Breast epithelium (tissue), 4 donors: ENCODE measurements at places on chromosomes 7 and 10.
A peak's percentile ranks its signal among the peaks of the same experiment; 100 is the strongest.

DNA sequence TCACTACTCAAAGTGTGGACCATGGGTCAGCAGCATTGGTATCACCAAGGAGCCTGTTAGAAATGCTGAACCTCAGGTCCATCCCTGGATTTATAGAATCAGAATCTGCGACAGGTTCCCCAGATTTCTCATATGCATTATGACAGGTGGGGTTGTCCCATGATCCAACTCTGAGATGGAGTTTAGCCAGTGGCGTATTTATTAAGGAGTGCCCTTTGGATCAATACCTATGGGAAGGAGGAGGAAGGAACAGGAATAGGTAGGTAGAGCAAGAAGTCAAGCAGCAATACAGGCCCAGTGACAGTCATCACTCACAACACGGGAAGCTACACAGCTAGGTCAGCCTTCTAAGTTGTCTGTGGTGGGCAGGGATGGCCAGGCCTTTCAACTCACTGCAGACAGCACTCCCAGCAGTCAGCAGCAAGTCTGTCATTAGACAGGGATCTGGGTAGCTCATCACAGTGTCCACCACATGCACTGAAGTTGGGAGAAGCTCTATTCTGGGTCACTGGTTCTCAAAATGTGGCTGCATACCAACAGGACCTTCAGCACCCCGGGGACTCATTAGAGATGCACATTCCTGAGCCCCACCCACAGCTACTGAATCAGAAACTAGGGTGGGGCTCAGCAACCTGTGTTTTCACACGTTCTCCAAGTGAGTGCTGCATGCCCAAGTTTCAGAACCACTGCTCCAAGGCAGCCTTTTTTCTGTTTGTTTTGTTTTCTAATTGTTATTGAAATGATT is 532.3 kb upstream of the GALNT17 start:
- no peak overlapping the region for H3K27ac ChIP-seq
- no peaks in the 10 kb centered on the region for H3K36me3 ChIP-seq
- no peaks in the 10 kb centered on the region for H3K27me3 ChIP-seq
- DNase-seq = no peak
- no peak overlapping the region for H3K4me3 ChIP-seq

DNA sequence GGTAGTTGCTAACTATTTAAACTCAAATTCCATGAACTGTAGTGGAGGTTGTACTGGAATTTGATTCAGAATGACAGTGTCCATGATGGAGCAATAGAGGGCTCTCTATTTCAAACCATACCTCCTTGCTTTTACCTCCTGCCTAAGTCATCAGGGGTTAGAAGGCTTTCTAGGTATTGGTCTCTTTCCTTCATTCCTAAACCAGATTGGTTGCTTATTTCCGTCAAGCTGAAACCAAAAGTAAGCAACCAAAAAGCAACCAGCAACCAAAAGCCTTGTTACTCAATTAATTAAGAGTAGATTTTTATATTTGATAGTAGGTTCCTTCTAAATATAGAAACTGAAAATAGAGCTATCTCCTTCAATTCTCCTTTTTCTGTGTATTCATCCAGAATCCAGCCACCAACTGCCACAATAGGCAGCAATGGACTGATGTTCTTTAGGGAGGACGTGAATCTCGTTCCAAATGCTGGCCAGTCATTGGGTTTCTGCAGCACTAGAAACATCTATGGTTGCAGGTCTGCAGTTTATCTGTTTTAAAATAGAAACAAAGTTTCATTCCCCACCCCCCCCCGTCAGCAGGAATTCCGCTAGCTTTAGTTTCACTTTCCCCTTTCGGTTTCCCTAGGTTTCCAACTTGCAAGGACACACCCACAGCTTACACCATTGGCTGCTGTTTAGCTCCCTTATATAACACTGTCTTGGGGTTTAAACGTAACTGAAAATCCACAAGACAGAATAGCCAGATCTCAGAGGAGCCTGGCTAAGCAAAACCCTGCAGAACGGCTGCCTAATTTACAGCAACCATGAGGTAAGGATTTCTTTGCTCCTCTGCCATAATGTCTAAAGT is at the start of gene IFIT1:
Gene IFIT1, plus strand, starts transcription at position 717 of the 850 bp plus-strand sequence. Its CDS starts 90 bp downstream, at position 807.
- H3K36me3 ChIP-seq = no peaks in the 10 kb centered on the region
- peak; percentile 38 for DNase-seq
- peak within 1 kb of the TSS; percentile 73 for H3K4me3 ChIP-seq
- no peaks in the 10 kb centered on the region for H3K4me1 ChIP-seq

GRCh38 chr10:51667678-51668335 is 31.6 kb downstream of the CSTF2T start:
- H3K4me1 ChIP-seq = no peaks in the 10 kb centered on the region
- no peak overlapping the region for H3K4me3 ChIP-seq
- no peaks in the 10 kb centered on the region for H3K27me3 ChIP-seq
- peaks cover 3% of the 10 kb centered on the region for H3K36me3 ChIP-seq
- H3K27ac ChIP-seq = no peak overlapping the region
- no peak for DNase-seq

- peaks cover 55% of the 10 kb centered on the region for H3K27me3 ChIP-seq
- H3K4me1 ChIP-seq = peaks cover 10% of the 10 kb centered on the region
- H3K36me3 ChIP-seq = no peaks in the 10 kb centered on the region
Measured at GRCh38 chr7:100969066-100969615, at the start of gene MUC12. Gene MUC12, plus strand, starts transcription at chr7:100969565. Its CDS starts 58 bp downstream, at chr7:100969623.

DNA sequence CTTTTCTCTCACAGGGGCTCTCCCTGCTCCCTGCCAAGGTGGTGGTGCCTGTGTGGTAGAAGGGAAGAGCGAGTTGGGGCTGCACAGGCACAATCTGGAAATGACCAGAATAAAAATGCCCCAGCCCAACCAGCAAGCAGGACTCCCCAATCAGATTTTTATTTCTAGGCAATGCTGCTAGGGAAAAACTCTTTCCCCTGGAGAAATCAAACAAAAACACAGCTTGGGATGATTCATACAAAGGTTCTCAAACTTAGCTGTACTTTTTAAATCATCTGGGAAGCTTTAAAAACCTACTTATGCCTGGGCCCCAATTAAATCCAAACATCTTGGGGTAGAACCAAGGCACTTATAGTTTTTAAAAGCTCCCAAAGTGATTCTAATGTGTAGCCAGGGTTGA is 243.2 kb downstream of the HTR7 start:
- DNase-seq = no peak
- H3K36me3 ChIP-seq = no peaks in the 10 kb centered on the region
- no peak overlapping the region for H3K27ac ChIP-seq
- no peaks in the 10 kb centered on the region for H3K4me1 ChIP-seq
- H3K27me3 ChIP-seq = no peaks in the 10 kb centered on the region
- no peak overlapping the region for H3K4me3 ChIP-seq

DNA sequence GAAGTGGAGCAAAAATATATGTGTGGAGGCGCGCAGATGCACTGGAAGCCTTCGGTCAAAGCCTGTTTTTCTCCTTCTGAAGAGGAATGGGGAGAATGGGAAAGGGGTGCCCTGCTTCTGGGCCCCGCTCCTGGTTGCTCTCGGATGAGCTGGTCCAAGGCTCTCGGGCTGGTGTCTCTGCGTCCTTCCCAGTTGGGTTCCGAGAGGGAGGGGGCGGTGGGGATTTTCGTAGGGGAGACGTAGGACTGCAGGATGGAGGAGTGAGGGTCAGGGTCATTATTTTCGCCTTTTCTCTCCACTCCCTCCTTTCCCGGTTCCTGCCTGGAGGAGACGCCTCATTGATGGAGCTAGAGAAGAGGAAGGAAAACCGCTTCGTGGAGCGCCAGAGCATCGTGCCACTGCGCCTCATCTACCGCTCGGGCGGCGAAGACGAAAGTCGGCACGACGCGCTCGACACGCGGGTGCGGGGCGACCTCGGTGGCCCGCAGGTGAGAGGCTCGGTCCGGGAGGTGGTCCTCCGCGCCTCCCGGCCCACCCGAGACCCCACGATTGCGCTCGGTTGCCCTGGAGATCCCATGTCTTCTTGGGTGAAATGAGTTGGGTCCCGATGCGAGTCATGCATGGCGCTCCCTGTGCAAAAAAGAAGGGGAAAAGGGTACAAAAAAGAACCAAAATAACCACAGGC is 790 bp downstream of the ADAM22 start:
- no peaks in the 10 kb centered on the region for H3K36me3 ChIP-seq
- no peaks in the 10 kb centered on the region for H3K27me3 ChIP-seq
- no peak overlapping the region for H3K27ac ChIP-seq
- no peaks in the 10 kb centered on the region for H3K4me1 ChIP-seq

- H3K27ac ChIP-seq = peak overlapping the region; percentile 2
- H3K27me3 ChIP-seq = no peaks in the 10 kb centered on the region
- no peak for DNase-seq
- no peaks in the 10 kb centered on the region for H3K4me1 ChIP-seq
- H3K36me3 ChIP-seq = no peaks in the 10 kb centered on the region
Measured at GRCh38 chr10:59868696-59869593, 37.4 kb downstream of the CCDC6 start.

GRCh38 chr7:17651863-17652385 is 288.4 kb downstream of the SNX13 start:
- no peaks in the 10 kb centered on the region for H3K36me3 ChIP-seq
- DNase-seq = no peak
- H3K4me3 ChIP-seq = no peak overlapping the region
- no peaks in the 10 kb centered on the region for H3K27me3 ChIP-seq
- H3K27ac ChIP-seq = peak overlapping the region; percentile 71
- H3K4me1 ChIP-seq = peaks cover 9% of the 10 kb centered on the region

GRCh38 chr10:92574548-92575261 is 812 bp upstream of the IDE start:
- peak overlapping the region; percentile 96 for H3K27ac ChIP-seq
- peak overlapping the region; percentile 82 for H3K4me3 ChIP-seq
- DNase-seq = no peak
- H3K4me1 ChIP-seq = no peaks in the 10 kb centered on the region
- H3K27me3 ChIP-seq = no peaks in the 10 kb centered on the region
- no peaks in the 10 kb centered on the region for H3K36me3 ChIP-seq
